A549 treated with Hydrocortisone at 1 μM for 4 hours (cell line): ENCODE measurements at places on chromosomes 7 and 10. TPM values are rescaled to one million over a fixed set of nuclear protein-coding genes. Genes with fewer than 3 reads are reported as not detected.

Gene GPR141
- not detected in 5 replicates for total RNA-seq

Gene ABCB1
- total RNA-seq: 0.02 to 0.29 TPM (median 0.11 TPM) in 5 replicates

Gene VGF
- 12.5 to 28.3 TPM (median 19.4 TPM) in 5 replicates for total RNA-seq

Gene TRIP6
- total RNA-seq: 43.8 to 55.0 TPM (median 51.5 TPM) in 5 replicates

Gene FGL2
- total RNA-seq: not detected in 5 replicates

Gene NEURL1
- total RNA-seq: 0.40 to 0.97 TPM (median 0.70 TPM) in 5 replicates

Gene GPC2
- 0.60 to 1.1 TPM (median 0.95 TPM) in 5 replicates for total RNA-seq

Gene OPN4
- total RNA-seq: not detected in 5 replicates

Gene SLC26A3
- not detected in 5 replicates for total RNA-seq

Gene ITPRIP
- total RNA-seq: 57.4 to 68.3 TPM (median 64.7 TPM) in 5 replicates

Gene MYH16
- 0.24 to 0.41 TPM (median 0.35 TPM) in 5 replicates for total RNA-seq

Gene NAMPT
- 110 to 204 TPM (median 125 TPM) in 5 replicates for total RNA-seq

Gene NXPH1
- total RNA-seq: not detected in 5 replicates

Gene SEC31B
- total RNA-seq: 1.4 to 2.5 TPM (median 2.1 TPM) in 5 replicates

Gene OR2A12
- total RNA-seq: not detected in 5 replicates

Gene YAE1
- total RNA-seq: 16.8 to 24.5 TPM (median 18.5 TPM) in 5 replicates

Gene NPC1L1
- 0.05 to 0.11 TPM (median 0.08 TPM) in 5 replicates for total RNA-seq

Gene CALN1
- total RNA-seq: not detected in 5 replicates

Gene CDC14C
- not detected in 5 replicates for total RNA-seq

Gene PTEN
- 37.8 to 58.7 TPM (median 42.7 TPM) in 5 replicates for total RNA-seq

Gene RBP4
- total RNA-seq: 5.0 to 10.5 TPM (median 9.5 TPM) in 5 replicates

Gene GNGT1
- not detected in 5 replicates for total RNA-seq

Gene TMEM139
- total RNA-seq: 0.53 to 1.5 TPM (median 0.68 TPM) in 5 replicates

Gene PLXDC2
- total RNA-seq: 0.05 TPM in 2 of 5 replicates, not detected in the others

Gene RAMP3
- not detected in 5 replicates for total RNA-seq

Gene TMEM176A
- total RNA-seq: not detected in 5 replicates

Gene GRID2IP
- total RNA-seq: 0.02 TPM in 1 of 5 replicates, not detected in the others

Gene RBM20
- 2.6 to 4.3 TPM (median 3.1 TPM) in 5 replicates for total RNA-seq

Gene RNF32
- 1.2 to 2.2 TPM (median 1.3 TPM) in 5 replicates for total RNA-seq

Gene CDK14
- 0.07 to 0.42 TPM (median 0.21 TPM) in 5 replicates for total RNA-seq

Gene IDI2
- 0.06 TPM in 1 of 5 replicates, not detected in the others for total RNA-seq

Gene NEUROD6
- not detected in 5 replicates for total RNA-seq

Gene GLI3
- 0.07 to 0.25 TPM (median 0.13 TPM) in 5 replicates for total RNA-seq

Gene WDR86
- total RNA-seq: 0.11 to 0.23 TPM (median 0.16 TPM) in 5 replicates

Gene VAX1
- total RNA-seq: 1.3 to 1.6 TPM (median 1.5 TPM) in 5 replicates

Gene MSS51
- 0.37 to 0.59 TPM (median 0.48 TPM) in 5 replicates for total RNA-seq

Gene PDSS1
- total RNA-seq: 13.5 to 16.8 TPM (median 15.7 TPM) in 5 replicates

Gene AKR1D1
- not detected in 5 replicates for total RNA-seq

Gene FAM180A
- total RNA-seq: 0.06 to 0.13 TPM in 2 of 5 replicates, not detected in the others

Gene CCDC172
- not detected in 5 replicates for total RNA-seq
